ENCODE measurements at places on chromosomes 7 and 10.

DNA sequence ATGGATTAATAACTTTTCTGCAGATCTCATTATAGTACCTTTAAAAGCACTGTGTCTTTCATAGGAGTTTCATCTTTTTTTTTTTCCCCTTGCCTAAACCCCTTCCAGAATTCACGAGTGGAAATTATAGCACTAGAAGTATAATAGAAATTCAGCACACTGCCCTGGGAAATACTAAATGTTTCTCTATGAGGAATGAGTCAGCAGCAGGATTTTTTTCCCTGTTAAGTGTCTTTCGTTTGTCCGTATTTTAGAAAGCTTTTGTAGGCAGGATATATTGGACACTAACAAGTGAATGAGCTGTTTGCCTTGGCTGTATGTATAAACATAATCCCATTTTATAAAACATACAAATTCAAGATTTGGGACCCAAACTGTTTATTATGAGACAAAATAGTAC lies 105.8 kb downstream of the EXOC4 start:
- DNase-seq = no peak

DNA sequence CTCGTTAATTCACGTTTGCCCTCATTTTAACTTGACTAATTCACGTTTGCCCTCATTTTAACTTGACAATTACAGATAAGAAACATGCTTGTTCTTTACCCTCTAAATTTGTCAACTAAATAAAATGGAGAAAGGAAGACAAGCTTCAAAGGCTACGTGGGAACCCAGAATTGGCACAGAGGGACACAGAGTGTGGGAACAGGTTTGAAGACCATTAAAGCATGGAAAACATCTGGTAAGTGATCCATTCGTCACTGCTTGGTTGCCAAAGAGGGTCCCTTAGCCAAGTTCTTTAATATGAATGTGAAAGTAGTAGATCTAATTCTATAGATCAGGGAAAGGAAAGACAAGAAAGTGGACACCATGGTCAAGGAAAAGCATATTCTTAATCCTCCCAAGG lies 57.2 kb downstream of the ITIH5 start:
- no peak for DNase-seq

- DNase-seq = no peak
These were observed 171.0 kb upstream of the SEMA3E start for GRCh38 chr7:83819911-83820310.

GRCh38 chr10:110764378-110764777 lies 107.3 kb upstream of the PDCD4 start:
- no peak for DNase-seq

GRCh38 chr7:127838816-127839415 lies 186.9 kb downstream of the SND1 start:
- DNase-seq = no peak

DNA sequence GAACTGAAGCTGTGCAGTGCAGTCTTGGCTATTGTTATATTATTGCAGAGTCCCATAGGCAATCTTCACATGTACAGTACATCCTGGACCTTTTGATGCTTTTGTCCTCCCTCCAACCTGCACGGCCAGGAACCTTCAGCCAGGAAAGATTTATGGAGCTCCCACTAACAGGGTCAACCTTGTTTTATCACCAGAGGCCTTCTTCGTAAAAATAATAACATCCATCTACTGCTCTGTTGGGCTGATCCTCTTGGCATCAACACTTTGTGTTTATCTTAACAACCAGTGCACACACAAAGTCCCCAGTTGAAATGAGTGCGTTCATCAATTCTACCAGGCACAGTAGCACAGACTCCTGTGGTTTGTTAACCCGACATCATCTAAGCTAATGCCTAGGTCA lies 72.4 kb downstream of the AGMO start:
- no peak for DNase-seq

- no peak for DNase-seq
These were observed 202.1 kb upstream of the NPVF start for GRCh38 chr7:25430200-25430931.

DNA sequence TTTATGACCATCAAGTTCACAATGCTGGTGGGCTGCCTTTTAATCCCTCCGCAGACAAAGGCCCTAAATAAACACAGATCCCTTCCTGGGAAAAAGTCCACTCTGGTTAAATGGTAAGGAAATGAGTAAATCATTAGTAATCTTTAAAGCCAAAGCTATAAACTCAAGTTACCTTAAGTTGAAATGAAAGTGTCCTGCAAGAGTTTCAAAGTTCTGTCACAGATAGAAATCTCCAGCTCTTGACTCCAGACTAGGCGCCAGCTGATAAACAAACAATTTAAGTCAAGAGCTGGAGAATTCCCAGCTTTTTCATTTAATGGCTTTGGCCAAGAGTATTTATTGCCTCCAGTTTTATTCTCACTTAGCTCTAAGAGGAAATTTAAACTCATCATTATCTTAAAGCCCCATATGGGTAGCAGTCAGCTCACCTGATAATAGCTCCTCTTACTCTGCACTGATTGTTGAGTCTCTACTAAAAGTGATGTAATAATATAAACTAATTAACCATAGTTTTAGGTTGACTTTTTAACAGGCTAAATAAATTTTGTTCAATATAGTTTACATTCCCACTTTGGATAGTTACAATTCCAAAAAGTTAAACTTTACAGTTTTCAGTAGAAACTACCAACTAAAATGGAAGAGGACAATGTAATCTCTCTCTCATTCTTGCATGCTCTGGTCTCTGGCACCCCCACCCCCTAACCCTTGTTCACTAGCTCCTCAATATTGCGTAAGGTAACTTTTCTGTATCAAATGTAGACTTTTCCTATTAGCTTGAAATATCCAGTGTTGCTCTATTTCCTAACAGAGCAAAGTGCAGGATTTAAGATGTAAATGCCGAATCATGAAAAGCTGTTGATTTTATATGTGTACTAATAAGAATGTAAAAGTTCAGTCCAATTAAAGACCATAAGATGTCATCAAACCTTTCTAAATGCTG lies 56.1 kb downstream of the HIBADH start:
- no peak for DNase-seq

- DNase-seq = no peak
These were observed 2.8 kb downstream of the ZNF248 start for GRCh38 chr10:37854626-37855025.

- no peak for DNase-seq
These were observed 223.8 kb downstream of the USP6NL start for GRCh38 chr10:11387551-11388222.

DNA sequence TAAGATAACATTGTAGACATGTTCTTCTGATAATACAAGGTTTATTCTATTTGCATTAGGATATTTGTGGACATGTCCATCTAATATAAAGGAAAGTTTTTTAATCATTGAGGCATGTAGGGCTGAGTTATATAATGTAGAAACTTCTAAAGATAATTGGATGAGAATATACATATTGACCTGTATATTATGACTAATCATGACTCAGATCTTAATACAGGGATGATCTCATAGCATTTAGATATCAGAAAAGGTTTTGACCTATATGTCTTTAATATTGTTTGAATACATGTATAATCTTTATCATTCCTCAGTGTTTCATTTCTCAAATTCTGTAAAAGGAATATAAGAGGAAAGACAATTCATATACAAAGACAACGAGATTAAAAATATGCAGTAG lies 39.2 kb downstream of the CD36 start:
- DNase-seq = no peak

GRCh38 chr7:142632271-142633134 lies 116.8 kb upstream of the PRSS1 start:
- no peak for DNase-seq

GRCh38 chr10:79230850-79231249 lies 116.4 kb upstream of the PPIF start:
- DNase-seq = no peak

- no peak for DNase-seq
These were observed 88.4 kb downstream of the MTPN start for GRCh38 chr7:135888740-135889139.

- DNase-seq = no peak
These were observed 71.5 kb upstream of the LRRC4 start for GRCh38 chr7:128102490-128103291.

DNA sequence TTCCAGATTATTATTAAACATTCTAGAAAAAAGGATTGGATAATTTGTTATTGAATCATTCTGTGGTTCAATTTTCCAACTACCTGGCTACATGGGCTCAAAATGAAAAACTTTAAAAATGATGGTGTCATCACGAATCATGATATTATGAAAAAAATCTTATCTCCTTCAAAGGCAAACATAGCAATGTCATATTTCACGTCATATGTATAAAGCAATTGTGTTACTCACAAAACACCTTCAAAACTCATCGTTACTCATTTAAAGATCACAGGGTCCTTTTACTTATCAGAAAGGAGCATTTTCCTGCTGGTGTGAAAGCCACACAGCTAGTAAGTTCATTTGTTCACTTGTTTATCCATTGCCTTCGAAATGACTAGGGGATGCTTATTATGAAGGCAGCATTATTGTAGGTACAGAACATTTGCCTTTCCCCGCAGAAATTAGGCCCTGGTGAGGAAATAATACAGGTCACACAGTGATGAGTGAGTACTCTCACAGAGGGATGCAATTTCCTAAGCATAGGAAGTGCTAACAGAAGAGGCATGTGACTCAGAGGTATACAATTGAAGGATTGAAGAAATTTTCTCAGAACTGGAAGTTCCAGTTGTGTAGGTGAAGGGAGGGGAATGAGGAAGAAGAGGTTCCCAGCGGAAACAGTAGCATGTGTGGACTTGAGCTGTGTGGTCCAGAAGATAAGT lies 478.7 kb downstream of the INHBA start:
- DNase-seq = no peak

DNA sequence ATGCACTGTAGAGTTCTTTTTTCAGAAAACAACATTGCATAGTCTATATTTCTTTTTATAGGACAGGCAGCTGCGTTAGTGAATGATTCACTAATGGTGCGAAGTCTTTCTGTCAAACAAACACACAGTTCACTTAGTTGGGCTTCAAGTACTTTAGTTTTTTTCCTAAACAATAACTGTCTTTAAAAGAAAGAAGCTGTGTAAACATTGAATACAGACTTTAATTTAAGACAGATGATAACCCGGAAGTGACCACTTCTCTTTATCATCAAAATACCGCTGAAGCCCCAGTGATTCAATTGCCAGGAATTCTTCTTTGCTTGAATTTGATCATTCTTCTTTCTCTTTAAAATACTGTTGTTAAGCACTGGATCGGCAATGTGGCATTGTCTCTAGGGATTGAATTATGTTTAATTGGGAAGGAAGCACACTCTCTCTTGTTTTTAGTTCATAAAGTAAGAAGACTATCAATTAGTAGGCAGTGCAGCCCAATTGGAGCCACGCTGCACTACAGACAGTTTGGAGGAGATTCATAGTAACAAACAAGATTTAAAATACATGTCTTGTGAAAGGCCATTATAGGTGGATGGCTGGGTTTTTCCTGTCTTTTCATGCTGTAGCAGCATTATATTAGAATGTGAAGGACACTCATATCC lies 30.4 kb downstream of the CNTNAP2 start:
- peak; percentile 41 for DNase-seq

- DNase-seq = no peak
These were observed 107.9 kb upstream of the PPIF start for GRCh38 chr10:79239275-79239779.

GRCh38 chr7:101677391-101677790 lies 48.3 kb upstream of the MYL10 start:
- DNase-seq = no peak

- DNase-seq = no peak
These were observed 1.2 kb downstream of the ZMYND11 start for GRCh38 chr10:136465-136762.

GRCh38 chr7:137981175-137981574 lies 20.7 kb downstream of the CREB3L2 start:
- no peak for DNase-seq

GRCh38 chr7:33901847-33902246 lies 3.5 kb upstream of the BMPER start:
- DNase-seq = no peak

DNA sequence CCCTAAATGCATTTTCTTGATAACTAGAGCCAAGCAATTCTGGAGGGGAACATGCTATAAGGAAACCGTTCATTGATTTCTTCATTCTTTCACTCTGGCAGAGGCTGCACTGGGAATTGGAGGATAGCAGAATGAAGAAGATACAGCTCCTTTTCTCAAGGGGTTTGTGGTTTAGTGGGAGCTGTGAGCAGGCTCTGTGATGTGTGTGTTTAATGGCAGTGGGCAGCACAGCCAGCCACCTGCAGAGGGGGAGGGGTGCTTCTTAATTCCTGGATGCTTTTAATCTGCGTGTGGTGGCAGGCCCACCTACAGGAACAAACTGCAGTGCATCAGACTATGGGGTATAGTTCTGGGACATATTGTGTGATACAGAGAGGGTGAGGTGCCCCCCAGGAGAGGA lies 31.9 kb downstream of the RPS24 start:
- no peak for DNase-seq

GRCh38 chr7:106793015-106793975 lies 71.8 kb upstream of the PIK3CG start:
- DNase-seq = no peak

DNA sequence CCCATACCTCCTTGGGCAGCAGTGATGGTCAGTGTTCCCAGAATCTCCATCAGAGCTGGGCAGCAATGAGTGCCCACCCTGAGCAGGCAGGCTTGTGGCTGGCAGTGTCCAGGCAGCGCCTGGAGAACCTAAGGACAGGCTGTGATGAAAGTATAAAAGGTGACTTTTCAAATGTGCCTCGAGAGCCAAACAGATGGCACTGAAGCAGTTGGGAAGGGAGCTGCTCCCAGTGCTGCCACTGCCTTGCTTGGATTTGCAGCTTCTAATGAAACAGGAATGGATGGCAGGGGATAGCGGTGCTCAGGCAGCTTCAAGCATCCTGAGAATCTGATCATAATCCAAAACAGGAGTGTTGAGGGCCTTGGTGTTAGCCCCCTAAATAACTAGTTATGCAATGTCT lies 179.8 kb upstream of the AOAH start:
- no peak for DNase-seq

DNA sequence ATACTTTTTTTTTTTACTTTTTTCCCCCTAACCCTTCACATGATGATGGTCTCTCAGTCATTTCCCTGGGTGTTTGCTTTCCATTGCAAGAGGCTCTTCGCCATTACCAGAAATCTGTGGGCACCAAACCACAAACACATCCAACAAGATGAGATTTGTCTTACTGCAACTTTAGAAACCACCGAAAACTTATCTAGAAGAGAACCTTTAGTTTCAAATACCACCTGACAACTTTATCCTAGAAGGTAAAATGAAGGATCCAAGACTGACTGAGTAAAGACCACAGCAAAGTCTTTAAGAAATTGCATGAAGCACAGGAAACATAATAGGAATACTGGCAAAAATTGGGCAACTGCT lies 363.3 kb upstream of the MBL2 start:
- no peak for DNase-seq

GRCh38 chr7:19610194-19610943 lies 98.5 kb downstream of the POLR1F start:
- DNase-seq = no peak

DNA sequence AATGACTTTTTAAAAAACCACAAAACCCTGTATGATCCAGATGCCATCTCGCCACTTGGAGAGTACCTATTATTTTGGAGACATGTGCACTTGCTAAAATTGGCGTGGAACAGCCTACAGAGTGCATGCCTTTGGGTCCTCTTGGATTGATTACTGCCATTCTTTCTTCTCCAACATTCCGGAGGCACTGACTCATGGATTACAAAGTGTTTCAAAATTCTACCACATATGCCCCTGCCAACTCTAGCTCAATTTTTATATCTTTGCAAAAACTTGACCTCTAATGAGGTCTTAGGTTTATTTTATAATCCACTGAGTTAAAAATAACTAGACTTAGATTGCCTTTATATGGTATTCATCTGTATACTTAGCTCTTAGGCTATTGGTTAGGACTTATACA lies 55.8 kb upstream of the KIF5B start:
- no peak for DNase-seq

Measured in non-pigmented ciliary epithelial cell (primary cell).